ENCODE measurements at places on chromosomes 3 and 15.

GRCh38 chr3:175398676-175399075 lies 539.5 kb downstream of the NAALADL2 start:
- no peak for DNase-seq

GRCh38 chr3:9405756-9406155 lies 8.3 kb downstream of the SETD5 start:
- DNase-seq: no peak

DNA sequence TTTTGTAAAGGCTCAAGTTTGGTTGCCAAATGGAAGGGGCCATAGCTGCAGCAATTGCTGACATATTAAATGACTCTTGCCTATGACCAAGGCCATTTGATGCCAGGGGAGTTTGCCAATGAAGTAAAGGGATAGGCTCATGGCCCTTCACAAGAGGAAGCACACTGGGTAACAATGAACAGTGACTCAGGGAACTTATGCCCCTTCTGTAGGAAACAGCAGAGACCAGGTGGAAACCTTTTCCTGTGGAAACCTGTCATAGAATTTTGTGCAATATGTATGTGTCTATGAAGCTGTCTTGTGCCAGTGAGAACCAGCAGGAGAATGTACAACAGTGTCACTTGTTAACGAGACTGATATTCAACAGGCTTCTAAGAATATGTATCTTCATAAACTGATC lies 25.4 kb upstream of the AVEN start:
- no peak for DNase-seq

- DNase-seq: no peak
These were observed 164.5 kb downstream of the WNT7A start for GRCh38 chr3:13715167-13715954.

DNA sequence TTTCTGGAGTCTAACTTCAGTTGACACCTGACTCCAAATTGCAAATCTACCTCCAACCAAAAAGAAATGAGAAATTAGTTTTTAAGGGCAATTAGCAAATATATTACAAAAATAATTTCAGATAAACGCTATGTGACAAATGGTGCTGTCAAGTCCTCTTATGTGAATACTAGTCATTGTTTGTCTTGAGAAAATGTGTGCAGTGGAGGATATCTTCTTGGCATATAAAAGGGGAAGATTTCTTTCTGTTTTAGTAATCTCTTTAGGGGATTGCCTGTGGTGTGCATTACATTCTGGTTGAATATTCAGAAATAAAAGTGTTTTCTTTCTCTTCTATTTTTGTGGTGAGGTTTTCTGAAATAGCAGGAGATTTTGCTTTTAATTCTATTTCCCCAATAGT lies 3.0 kb upstream of the GCSAM start:
- DNase-seq: no peak

Data from CD4-positive, alpha-beta T cell treated with Interleukin-15 for 1 hour (primary cell).